T-helper 17 cell (primary cell): ENCODE measurements at places on chromosomes 11 and 22.

GRCh38 chr11:112162761-112163546, 940 bp downstream of the IL18 start:
- no peak overlapping the region for H3K4me3 ChIP-seq
- H3K27me3 ChIP-seq, result peaks cover 30% of the 10 kb centered on the region
- H3K4me1 ChIP-seq, result peaks cover 13% of the 10 kb centered on the region
- H3K27ac ChIP-seq, result no peak overlapping the region
- DNase-seq, result no peak
- peaks cover 13% of the 10 kb centered on the region for H3K36me3 ChIP-seq

DNA sequence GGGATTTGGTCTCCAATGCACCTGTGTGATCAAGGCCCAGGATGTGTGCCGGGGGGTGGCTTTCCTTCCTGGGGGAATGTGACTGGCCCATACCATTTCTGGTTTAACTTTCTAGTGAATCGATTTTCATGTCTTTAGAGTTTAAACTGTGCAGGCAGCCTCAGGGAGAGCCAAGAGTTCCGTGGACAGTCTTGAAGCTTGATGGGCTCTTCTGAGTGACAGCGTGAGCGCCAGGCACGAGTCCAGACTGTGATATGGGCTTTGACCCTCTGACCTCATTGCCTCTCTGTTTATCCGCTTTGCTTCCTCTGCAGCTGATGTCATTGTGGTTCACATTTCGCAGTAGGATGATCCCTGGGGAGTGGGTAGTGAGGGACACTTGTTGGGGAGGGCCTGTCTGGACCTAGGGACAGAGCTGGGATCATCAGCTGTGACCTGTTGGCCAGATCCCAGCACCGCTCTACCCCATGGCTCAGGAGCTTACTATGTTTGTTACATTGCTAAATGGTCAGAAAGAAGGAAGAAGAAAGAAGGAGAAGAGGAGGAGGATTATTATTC, 80.6 kb upstream of the CLDN5 start:
- no peak for DNase-seq
- H3K36me3 ChIP-seq, result no peaks in the 10 kb centered on the region

DNA sequence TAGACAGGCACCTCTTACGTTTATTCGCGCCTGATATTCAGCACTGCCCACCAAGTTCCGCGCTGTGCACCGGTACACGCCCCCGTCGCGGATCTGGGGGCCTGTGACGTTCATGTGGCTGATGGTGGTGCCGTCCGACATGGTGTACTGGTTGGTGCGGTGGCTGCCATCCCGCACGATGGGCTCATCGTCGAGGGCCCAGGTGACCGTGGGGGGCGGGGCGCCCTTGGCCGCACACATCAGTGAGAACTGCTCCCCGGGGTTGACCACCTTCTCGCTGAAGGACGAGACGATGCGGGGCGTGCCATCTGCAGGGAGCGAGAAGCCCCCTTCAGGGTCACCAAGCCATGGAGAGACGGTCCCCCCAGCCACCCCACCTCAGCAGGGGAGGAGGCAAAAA, 190.8 kb downstream of the CEP164 start:
- H3K27me3 ChIP-seq, result peaks cover 32% of the 10 kb centered on the region
- H3K4me3 ChIP-seq, result no peak overlapping the region
- no peaks in the 10 kb centered on the region for H3K36me3 ChIP-seq
- no peak overlapping the region for H3K27ac ChIP-seq
- DNase-seq, result no peak

GRCh38 chr11:103792981-103793468, 243.4 kb upstream of the DDI1 start:
- no peaks in the 10 kb centered on the region for H3K4me1 ChIP-seq
- H3K27me3 ChIP-seq, result no peaks in the 10 kb centered on the region
- no peak overlapping the region for H3K27ac ChIP-seq
- H3K4me3 ChIP-seq, result no peak overlapping the region

GRCh38 chr22:17919276-17920144, 104.9 kb downstream of the MICAL3 start:
- DNase-seq, result no peak
- H3K27ac ChIP-seq, result peak overlapping the region; percentile 90
- H3K27me3 ChIP-seq, result no peaks in the 10 kb centered on the region
- no peaks in the 10 kb centered on the region for H3K36me3 ChIP-seq
- no peak overlapping the region for H3K4me3 ChIP-seq

- DNase-seq, result no peak
- peaks cover 2% of the 10 kb centered on the region for H3K36me3 ChIP-seq
- H3K27me3 ChIP-seq, result no peaks in the 10 kb centered on the region
- H3K4me1 ChIP-seq, result peaks cover 38% of the 10 kb centered on the region
These were observed 3.3 kb downstream of the ARL14EP start for GRCh38 chr11:30326114-30326778.

DNA sequence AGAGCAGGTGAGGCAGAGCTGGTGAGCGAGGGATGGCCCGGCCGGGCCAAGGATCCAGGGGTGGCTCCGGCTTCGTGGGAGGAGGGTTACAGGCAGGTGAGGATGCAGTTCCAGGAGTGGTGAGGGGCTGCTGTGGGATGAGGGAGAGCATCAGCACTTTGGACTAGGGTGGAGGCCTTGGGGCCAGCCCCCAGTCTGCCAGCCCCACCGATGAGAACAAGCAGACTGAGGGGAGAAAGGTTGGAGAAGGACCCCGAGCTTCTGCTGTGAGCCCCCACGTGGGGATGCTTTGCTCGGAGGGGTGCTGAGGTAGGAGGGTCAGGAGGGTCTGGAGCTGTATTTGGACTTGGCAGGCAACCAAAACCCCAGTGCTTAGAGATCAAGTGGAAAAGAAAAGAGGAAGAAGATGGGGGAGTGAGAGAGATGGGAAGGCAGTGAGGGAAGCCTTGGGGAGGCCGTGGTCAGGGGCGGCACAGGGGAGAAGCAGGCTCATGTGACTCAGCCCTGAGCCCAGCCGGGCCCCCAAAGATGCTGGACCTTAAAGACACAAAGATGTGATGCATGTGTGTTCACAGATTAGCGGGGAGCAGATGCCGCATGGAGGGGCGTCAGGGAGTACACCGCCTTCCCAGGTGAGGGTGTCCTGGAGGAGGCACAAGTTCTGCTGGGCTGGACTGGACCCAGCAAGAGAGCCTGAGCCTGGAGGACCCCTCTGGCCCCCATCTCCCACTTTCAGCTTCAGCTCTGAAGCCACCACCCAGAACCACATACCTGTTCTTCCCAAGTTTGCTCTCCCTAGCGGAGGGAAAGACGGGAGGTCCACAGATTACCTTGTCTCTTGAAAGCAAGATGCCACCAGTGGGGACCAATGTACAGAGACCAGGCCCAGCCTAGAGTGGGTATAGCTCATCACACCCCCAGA, 91.3 kb downstream of the CDKN1C start:
- peak overlapping the region; percentile 50 for H3K4me3 ChIP-seq
- H3K36me3 ChIP-seq, result peaks cover 2% of the 10 kb centered on the region
- H3K27ac ChIP-seq, result no peak overlapping the region
- peak; percentile 3 for DNase-seq

DNA sequence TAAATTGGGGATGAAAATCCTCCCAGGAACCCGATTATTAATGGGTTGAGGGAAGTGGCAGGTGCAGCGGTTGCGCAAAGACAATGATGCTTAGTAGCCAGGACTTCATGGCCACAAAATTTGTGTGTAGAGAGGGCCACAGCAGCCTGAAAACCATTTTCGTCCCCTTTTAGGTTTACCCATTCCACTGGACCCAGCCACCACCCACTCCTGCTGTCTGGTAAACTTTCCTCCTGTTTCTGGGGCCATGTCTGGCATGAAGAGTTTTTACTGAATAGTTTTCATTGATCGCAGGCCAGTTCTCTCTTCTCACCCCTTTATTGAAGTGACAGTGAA, 69.5 kb upstream of the SYT13 start:
- peaks cover 6% of the 10 kb centered on the region for H3K36me3 ChIP-seq
- peak overlapping the region; percentile 91 for H3K27ac ChIP-seq
- peak overlapping the region; percentile 80 for H3K4me3 ChIP-seq
- H3K27me3 ChIP-seq, result no peaks in the 10 kb centered on the region

DNA sequence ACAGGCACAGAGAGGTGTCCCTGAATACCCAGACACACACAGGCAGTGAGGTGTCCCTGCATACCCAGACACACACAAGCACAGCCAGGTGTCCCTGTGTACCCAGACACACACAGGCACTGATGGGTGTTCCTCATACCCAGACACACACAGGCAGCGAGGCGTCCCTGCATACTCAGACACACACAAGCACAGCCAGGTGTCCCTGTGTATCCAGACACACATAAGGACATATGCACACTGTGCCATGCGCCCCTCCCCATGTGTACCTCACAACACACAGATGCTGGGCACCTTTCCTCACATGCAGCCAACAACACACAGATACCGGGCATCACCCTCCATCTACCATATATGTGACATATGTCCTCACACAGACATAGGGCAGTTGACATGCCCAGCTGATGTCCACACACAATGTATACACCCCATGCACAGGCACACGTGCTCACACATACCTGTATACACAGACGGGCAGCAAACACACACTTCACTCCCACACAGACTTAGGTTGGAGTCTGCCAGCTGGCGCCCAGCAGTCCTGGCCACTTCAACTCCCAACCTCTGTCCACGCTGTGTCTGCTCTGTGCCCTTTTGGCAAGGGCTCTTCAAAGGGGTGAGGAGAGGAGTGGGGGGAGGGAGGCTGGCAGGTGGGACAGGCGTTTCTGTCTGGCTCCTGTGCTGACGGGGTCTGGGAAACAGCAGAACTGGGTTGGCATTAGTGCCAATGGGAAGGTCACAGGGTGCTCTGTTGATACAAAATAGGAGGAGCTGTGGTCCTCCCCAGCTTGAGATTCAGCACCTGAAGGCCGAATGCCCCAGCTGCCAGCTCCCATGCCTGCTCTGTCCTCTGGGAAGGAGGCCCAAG, 69.4 kb upstream of the ALX4 start:
- no peaks in the 10 kb centered on the region for H3K4me1 ChIP-seq
- no peak for DNase-seq
- no peak overlapping the region for H3K4me3 ChIP-seq
- no peak overlapping the region for H3K27ac ChIP-seq

DNA sequence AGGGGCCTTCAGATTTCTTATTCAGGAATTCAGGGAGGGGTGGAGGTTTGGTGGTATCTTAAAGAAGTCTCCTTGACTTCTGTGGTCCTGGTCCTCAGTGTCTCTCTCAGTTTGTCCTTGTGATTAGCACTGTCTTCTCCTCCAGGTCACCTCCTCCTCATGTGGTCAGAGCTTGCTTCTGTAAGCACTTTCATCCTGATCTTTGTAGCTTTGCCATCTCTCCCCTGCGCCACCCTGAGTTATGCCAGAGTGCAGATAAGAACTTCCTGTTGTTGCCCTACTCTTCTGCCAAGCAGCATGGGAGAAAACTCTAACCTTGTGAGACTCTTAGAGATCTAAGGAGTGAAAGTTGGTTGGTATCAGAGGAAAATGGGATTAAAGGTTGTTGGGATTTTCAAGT, 30.9 kb downstream of the MICAL2 start:
- peaks cover 3% of the 10 kb centered on the region for H3K36me3 ChIP-seq
- H3K4me3 ChIP-seq, result peak overlapping the region; percentile 49
- H3K27me3 ChIP-seq, result no peaks in the 10 kb centered on the region
- H3K4me1 ChIP-seq, result peaks cover 38% of the 10 kb centered on the region
- H3K27ac ChIP-seq, result peak overlapping the region; percentile 88

DNA sequence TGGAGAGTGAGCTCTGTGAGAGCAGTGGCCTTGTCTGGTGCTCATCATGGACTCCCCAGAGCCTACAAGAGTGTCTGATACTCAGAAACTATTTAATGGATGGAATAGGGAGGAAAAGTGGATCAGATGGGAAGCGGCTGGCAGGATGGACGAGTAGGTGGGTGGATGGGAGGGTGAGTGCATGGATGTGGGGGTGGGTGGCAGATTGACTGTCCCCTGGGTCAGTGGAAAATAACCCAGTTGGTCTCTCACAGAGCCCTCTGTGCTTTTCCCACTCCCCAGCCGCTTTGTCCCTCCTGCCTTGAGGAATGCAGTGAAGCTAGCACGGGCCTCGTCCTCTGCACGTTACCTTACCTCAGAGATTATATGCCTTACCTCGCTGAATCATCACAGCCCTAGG, 5.9 kb downstream of the SPI1 start:
- no peaks in the 10 kb centered on the region for H3K27me3 ChIP-seq
- no peak overlapping the region for H3K27ac ChIP-seq
- no peak for DNase-seq
- H3K36me3 ChIP-seq, result no peaks in the 10 kb centered on the region
- H3K4me3 ChIP-seq, result no peak overlapping the region

GRCh38 chr11:128165572-128165971, 421.8 kb downstream of the ETS1 start:
- H3K4me3 ChIP-seq, result peak overlapping the region; percentile 12
- H3K27me3 ChIP-seq, result peaks cover 28% of the 10 kb centered on the region
- no peak for DNase-seq
- H3K27ac ChIP-seq, result peak overlapping the region; percentile 54

- H3K27ac ChIP-seq, result no peak overlapping the region
- no peak overlapping the region for H3K4me3 ChIP-seq
- H3K36me3 ChIP-seq, result no peaks in the 10 kb centered on the region
- peaks cover 2% of the 10 kb centered on the region for H3K4me1 ChIP-seq
These were observed 27.3 kb downstream of the STK33 start for GRCh38 chr11:8566613-8567210.

DNA sequence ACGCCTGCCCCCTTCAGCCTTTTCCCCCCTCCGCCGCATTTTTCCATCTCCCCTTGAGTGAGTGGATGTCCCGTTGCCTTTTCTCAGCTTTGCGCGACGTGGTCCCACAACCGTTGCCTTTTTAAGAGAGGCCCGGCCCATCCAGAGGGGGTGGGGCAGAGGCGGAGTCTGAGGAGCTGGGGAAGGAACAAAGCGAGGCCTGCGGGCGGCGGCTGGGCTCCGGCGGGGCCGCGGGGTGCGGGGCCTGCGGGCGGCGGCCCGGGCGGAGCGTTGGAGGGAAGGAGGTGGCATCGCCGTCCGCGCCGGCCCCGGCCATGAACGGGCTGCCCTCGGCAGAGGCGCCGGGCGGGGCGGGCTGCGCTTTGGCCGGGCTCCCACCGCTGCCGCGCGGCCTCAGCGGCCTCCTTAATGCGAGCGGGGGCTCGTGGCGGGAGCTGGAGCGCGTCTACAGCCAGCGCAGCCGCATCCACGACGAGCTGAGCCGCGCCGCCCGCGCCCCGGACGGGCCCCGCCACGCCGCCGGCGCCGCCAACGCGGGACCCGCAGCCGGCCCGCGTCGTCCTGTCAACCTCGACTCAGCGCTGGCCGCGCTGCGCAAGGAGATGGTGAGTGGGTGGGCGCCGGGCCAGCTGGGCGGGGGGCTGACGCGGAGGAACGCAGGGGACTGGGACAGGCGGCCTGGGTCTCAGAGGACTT, at the start of gene FAM89B:
TSS of gene FAM89B (plus strand) at position 183 of the 696 bp plus-strand sequence. CDS start at position 315, 132 bp downstream.
- peaks cover 2% of the 10 kb centered on the region for H3K36me3 ChIP-seq
- DNase-seq, result peak; percentile 80
- peaks cover 57% of the 10 kb centered on the region for H3K4me1 ChIP-seq
- H3K27ac ChIP-seq, result peak within 1 kb of the TSS; percentile 99
- no peaks in the 10 kb centered on the region for H3K27me3 ChIP-seq
- peak within 1 kb of the TSS; percentile 99 for H3K4me3 ChIP-seq

GRCh38 chr22:44714703-44715350, 12.8 kb downstream of the PRR5 start:
- H3K27me3 ChIP-seq, result no peaks in the 10 kb centered on the region
- peaks cover 29% of the 10 kb centered on the region for H3K4me1 ChIP-seq
- H3K36me3 ChIP-seq, result no peaks in the 10 kb centered on the region

DNA sequence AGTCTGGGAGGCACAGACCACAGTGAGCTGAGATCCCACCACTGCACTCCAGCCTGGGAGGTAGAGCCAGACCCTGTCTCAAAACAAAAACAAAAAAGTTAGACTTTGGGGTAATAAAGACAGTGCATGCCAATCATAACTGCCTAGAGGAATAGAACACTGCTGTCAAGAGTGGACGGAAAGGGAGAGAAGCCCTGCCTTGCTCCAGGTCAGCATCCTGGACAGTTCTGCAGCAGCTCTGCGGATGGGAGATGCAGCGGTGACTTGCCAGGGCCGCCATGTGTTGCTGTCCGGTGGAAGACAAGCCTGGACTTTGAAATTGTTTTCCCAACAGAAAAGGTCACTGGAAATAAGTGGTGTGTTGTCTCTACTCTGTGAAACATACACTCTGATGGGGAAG, 618.2 kb downstream of the TBC1D22A start:
- DNase-seq, result no peak
- no peak overlapping the region for H3K27ac ChIP-seq
- H3K27me3 ChIP-seq, result peaks cover 19% of the 10 kb centered on the region
- peaks cover 4% of the 10 kb centered on the region for H3K4me1 ChIP-seq
- H3K4me3 ChIP-seq, result no peak overlapping the region
